ENCODE measurements at places on chromosomes 13 and 19.

GRCh38 chr13:29578300-29579085, 17.0 kb downstream of the SLC7A1 start:
- DNase-seq = no peak

- DNase-seq = no peak
Measured at GRCh38 chr19:49954092-49954829, 6.7 kb downstream of the SIGLEC11 start.

DNA sequence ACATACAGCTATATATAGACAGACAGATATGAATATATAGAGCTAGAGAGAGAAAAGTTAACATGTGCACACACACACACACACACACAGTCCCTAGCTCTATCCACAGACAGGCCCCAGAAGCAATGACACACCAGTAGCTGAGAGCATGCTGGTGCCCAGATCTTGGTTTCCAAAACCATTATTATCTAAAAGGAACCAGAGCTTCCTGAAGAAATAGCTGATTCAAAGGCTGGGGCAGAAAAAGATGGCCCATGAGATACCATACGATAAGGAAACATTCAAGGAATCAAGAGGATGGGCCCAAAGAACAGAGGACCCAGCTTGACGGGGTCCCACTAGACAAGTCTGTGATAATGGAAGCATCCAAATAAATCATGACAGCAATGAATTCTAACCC, 53.4 kb downstream of the ABCC4 start:
- no peak for DNase-seq

- no peak for DNase-seq
Measured at GRCh38 chr13:76387566-76387965, 498.6 kb downstream of the KCTD12 start.

DNA sequence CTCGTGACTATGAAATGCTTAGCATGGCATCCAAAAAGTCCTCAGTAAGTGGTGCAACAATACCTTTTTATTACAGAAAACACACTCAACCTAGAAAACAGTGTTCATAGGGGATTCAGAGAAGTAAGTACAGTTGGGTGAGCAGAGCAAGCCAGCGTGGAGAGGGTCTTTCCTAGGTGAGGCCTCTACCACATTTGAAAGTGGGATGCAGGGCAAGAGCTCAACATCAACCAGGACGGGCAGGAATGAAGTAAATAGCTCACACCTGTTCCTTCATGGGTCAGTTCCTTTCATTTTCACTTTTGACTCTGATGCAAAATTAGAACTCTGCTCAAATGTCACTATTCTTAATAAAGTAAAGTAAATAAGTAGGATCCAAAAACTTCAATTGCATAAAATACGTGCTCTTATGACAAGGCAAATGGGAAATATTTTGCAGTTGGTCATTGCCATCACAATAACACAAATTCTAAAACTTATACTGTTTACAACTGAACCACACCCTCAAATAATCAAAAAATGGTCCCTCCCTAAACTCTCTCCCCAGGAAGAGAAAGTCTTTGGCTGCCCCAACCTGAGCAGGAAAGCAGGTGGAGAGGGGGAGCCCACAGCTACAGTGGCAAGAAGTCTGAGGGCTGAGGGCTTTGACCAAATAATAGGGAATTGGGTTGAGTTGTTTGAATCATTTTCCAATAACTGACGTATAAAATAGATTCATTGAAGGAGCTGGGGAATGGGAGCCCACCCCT, 20.2 kb downstream of the CHAMP1 start:
- DNase-seq = no peak

DNA sequence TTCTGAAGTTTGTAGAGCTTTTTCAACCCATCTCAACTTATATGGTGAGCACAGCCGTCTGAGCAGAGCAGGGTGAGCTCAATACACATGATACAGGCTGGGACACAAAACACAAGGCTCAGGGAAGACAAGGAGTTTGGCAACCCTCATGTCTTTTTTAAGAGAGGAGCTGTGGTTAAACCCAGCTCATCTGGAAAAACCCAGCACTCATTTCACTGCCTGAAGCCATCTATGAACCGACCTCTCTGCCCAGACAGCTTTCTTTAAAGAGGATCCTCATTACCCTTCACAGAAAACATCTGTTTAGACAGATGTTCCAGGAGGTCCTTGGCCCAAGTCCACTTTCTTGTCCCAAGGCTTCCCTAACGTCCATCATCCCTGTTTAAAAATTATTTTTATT, 170.0 kb upstream of the TSHZ3 start:
- no peak for DNase-seq
